ENCODE measurements at places on chromosomes 12 and 14. TPM values are rescaled to one million over a fixed set of nuclear protein-coding genes. Genes with fewer than 3 reads are reported as not detected.

The ACRBP gene
- 0.24 TPM for total RNA-seq

The ZBTB1 gene
- 23.3 TPM for total RNA-seq

The PARP2 gene
- 23.2 TPM for total RNA-seq

The TTC9 gene
- total RNA-seq, result 3.3 TPM

The SLC25A29 gene
- 8.9 TPM for total RNA-seq

The RASSF9 gene
- total RNA-seq, result 0.94 TPM

The ZFP36L1 gene
- total RNA-seq, result 173 TPM

The SCN8A gene
- total RNA-seq, result 1.2 TPM

The LARP4 gene
- 46.9 TPM for total RNA-seq

The P3H3 gene
- 27.8 TPM for total RNA-seq

Data from A549 treated with GW870086 at 1 μM for 4 hours (cell line).